Activated naive CD8-positive, alpha-beta T cell treated with anti-CD3 and anti-CD28 coated beads, Interleukin-2, amount 50 U/mL, for 16 hours (primary cell): ENCODE measurements at places on chromosomes 7 and 10.

DNA sequence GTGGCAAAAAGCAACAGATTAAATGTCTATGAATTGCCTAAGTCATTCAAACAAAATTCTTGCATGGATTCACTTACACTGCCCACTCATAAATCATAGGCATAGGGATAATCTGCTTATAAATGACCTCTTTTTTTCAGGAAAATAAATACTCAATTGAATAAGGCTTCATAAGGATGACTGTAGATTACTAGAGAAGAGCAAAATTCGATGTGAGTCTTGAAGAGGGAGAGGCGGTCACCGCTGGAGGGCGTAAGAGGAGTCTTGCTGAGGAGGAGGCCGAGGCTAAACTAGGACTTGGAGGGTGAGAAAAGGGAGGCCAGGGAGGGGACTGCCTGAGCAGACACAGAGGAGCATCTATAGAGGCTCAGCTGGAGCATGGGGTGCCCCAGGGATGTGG lies 135.4 kb upstream of the RSU1 start:
- no peak for DNase-seq

DNA sequence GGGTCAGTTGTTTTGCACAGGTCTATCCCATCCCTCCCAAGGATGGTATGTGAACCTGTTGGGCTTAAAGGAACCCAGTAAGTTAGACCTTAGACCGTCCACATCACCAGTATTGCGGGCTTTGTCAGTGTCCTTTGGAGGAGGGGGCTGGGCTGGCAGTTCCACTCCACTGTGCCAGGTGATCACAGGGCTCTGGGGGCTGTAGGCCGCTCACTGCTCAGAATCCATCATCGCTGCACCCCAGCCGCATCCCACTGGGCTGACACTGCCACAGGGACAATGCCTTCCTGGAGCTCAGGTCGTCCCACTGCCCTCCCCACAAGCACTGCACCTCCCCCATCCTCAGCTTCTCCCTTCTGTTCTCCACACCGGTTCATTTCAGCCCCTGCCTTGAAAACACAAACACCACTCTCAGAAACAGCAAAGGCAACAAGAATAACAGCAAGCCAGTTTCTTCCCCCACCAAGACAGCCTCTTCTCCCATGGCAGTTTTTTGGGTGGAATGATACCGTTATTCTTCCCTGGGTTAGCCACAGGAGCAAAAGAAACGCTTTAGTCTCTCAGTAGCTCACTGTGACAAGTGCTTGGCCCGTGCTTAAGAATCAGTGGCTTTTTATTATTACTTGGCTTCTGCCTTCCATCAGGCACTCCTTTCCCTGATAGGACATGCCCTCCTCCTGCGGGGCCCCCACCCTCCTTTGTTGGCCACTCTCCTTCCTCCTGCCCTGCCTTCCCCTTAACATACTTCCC lies 111.2 kb downstream of the GRK5 start:
- DNase-seq = no peak

GRCh38 chr7:150428671-150429451 lies 21.6 kb upstream of the GIMAP8 start:
- no peak for DNase-seq

DNA sequence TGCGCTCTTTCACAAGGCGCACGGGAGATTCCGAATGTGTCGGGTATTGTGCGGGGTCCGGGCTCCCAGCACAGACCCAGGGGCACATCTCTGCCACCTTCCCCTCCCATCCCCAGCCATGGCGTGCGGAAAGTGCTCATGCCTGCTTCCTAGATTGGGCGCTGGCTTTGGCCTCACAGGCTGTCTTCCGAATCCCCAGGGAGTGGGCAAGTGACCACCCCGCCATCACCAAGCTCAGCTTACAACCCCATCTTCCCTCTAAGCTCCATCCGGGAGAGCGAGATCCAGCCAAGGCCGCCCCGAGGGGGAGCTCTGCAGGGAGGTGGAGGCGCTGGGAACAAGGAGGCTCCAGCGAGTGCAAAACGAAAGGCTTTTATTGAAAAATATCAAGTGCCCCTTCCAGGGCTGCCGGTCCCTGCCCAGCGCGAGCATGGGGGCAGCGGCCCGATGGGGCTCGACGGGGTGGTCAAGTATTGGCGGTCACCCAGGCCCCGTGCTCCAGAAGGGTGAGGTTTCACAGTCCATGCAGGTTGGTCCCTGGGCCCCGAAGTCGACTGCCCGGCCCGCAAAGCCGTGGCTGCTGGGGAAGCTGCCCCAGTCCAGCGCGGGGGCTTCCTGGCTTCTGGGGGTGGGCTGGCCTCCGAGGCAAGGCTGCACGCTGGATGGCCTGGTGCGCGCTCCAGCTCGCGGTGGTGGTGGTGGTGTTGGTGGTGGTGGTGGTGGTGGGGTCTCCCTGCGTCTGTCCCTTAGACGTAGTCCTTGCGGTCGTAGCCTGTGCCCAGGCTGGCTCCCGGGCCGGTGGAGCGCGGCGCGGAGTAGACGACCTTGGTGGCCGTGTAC lies 1.2 kb downstream of the CLDN3 start:
- no peak for DNase-seq

- DNase-seq = no peak
These were observed 98.1 kb downstream of the LRRC4 start for GRCh38 chr7:127933146-127933545.

- DNase-seq = no peak
These were observed 426.0 kb downstream of the RPS24 start for GRCh38 chr10:78459639-78460037.

GRCh38 chr10:97863808-97864207 lies 14.2 kb downstream of the GOLGA7B start:
- DNase-seq = no peak

DNA sequence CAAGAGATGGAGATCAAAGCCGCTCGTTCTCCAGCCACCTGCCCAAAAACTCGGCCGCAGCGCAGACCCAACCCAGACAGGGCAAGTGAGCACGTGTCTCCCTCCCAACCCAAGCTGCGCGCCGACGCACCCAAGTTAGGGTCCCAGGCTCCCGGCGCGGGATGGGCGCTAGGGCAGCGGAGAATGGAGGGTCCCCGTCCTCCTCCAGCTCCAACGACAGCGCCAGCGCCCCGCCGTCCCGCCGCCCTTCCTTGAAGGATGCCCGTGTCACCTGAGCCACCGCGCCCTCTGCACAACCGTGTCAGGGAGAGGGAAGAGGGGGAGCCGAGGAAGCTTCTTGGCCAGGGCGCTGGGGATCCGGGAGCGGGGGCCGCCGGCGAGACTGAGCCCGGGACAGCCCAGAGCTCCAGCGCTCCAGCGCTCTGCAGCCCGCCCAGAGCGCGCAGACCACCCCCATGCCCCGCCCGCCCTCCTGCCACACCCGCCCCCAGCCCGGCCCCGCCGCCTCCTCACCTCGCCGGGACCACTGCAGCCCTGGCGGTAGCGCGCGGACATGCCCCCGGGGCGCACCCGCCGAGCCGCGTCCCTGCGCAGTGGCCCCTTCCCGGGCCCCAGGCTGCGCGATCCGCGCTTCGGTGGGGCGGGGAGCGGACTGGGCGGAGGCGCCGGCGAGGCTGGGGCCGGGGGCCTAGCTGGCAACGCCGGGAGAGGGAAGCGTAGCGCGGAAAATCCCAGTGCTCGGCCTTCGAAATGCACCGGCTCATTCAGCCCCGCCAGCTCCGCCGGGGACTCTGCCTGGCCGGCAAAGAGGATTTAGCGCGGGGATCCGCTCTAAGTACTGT lies at the start of gene SLC16A12:
Gene SLC16A12 (minus strand): TSS at position 424 of the 842 bp plus-strand sequence. CDS start 73,016 bp downstream, outside the sequence.
- DNase-seq = no peak

DNA sequence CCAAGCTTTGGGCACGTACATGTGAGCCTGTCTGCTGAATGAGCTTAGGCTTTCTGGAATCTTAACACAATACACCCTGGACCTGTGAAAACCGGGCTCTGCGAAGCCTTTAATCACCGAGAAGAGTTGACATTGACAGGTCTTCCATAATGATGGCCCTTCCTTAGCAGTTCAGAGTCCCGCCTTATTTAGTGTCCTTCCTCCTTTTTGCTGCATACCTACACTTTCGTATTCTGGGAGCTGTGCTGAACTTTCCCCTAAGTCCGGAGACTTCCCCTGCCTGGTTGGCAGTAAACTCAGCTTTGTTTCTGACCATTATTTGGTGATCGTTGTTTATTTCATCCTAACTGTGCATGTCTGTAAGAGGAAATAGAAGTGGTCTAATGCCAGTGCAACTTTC lies 212.0 kb downstream of the CAMK1D start:
- DNase-seq = no peak

GRCh38 chr10:53387562-53387961 lies 615.0 kb upstream of the MBL2 start:
- no peak for DNase-seq

DNA sequence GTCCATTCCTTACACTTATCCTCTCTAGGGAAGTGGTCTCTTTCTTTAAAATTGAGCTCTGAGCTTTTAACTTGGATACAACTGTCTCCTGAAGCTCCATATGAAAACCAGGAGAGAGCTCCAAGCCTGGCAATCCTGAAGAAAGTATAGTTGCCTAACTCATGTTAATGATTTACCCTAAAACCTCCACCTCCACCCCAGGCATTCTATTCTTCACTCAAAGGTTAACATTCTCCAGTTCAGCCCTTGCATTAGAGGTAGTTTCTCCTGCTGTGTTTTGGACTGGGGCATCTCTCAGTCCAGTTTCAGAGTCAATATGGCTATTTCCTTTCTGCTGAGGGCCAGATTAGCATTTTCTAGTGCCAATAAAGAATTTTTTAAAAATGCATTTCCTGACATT lies 195.5 kb downstream of the SLC25A13 start:
- DNase-seq = no peak

DNA sequence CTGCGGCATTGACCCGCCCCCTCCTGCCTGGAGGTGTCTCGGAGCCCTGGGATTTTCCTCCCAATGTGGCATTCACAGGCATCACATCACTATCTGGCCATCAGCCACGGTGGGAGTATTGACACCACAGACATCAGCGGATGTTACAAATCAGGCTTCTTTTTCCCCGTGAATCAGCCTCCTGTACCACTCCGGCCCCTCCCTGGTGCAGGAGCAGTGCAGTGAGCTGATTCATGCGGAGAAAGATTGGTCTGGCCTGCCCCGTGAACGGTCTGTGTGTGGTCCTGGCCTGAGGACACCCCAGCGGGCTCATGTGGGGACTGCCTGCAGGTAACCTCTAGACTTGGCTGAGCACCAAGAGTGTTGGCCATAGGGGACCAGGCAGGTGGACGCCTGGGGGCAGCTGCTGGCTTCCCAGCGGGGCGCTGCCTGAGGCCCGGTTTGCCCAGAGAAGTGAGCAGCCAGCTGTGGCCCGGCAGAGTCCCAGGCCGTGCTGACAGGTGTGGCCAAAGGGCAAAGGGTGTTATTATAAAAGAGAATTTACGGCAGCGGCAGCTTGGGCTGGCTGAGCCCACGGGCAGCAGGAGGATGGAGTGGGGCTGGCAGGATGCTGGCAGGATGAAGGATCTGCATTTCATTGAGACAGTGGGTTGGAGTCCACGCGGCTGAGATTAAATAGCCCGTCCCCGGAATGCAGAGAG lies 32.1 kb upstream of the GNA12 start:
- DNase-seq = no peak

- no peak for DNase-seq
These were observed at the start of gene CALD1 for GRCh38 chr7:134778941-134779740. CALD1 (plus strand) TSS chr7:134779634; CDS start chr7:134867734, 88,100 bp downstream.

- no peak for DNase-seq
These were observed 291.1 kb upstream of the LYZL1 start for GRCh38 chr10:28997734-28998133.

DNA sequence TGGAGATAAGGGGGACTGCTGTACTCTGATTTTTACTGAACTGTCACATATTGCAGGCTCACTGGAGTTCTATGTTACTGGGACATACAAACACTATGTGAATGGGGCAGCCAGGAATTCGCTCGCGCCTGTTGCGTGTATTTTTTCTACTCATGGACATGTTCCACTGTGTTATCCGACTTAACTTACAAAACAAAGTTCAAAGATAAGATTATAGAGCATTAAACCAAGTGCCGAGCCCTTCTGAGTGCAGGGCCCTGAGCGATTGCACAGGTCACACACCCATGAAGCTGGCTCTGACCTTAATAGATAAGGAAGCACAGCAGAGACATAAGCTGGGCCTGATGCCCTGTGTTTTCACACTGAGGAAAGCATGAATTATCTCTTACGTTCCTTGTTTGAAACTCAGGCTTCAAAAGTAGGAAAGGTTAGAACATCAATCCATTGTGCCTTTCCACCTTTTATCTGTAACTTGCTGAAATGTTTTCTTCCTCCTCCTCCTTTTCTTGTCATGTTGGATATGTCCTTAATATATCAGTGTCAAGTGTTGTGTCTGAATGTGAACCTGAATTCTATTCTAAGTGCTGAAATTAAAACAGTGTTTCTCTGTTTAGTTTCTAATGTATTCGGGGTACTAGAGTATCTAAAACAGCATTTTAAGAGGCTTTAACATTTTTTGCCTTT lies 273.8 kb downstream of the AUTS2 start:
- no peak for DNase-seq

GRCh38 chr7:119392-120163 lies 72.8 kb upstream of the FAM20C start:
- no peak for DNase-seq

DNA sequence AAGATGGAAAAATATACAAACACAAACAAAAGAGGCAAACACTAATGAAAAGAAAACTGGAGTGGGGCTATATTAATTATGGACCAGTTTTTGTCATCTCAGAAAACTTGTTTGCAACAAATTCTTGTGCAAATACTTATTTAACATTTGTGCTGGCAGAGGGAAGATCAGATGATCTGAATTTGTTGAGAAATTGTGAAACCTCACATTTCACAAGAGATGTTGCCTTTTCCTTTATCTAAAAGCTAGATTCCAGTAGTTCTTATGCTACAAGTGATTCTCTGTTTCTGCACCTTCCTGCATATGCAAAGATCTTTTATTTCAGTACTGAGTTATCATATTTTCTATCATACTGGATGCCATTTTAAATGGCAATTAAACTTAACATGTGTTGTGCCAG lies 320.7 kb downstream of the SUGCT start:
- no peak for DNase-seq

DNA sequence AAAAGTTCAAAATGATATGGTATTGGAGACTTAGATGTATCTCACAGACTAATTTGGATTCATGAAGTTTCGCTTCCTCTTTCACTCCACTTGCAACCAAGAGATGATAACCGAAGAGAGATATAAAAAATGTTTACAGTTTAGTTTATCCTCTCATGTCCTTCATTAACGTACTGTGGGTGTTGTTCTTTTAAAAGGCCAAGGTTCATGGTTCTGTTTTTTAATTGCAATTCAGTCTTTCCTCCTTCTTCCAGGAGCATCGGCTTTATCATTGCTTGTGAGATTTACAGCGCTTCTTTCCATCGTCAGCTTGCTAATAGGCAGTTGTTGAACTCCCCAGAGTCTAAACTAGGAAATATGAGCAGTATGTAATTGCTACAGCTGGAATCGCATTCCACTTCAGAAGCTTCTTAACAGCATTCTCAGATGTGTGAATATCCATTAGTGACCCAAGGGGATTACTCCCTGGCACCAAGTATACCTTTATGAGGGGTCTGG lies 75.9 kb upstream of the HGF start:
- no peak for DNase-seq

DNA sequence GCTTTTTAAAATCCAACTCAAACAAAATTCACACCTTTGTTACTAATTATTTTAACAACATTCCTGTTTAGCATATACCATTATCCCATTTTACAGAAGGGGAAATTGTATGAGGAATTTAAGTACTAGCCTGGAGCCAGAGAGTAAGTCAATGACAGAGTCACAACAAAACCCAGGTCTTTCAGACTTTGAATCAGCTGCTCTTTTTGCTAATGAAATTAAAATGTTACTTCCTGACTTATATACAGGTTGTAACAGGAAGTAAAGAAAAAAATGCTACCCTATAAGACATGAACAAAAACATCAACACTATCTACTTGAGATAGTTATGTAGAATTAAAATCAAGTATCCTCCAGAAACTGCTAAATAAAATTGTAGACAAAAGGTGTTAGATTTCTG lies 82.6 kb upstream of the ASAH2 start:
- no peak for DNase-seq
